ENCODE measurements at places on chromosomes 3 and 15.

DNA sequence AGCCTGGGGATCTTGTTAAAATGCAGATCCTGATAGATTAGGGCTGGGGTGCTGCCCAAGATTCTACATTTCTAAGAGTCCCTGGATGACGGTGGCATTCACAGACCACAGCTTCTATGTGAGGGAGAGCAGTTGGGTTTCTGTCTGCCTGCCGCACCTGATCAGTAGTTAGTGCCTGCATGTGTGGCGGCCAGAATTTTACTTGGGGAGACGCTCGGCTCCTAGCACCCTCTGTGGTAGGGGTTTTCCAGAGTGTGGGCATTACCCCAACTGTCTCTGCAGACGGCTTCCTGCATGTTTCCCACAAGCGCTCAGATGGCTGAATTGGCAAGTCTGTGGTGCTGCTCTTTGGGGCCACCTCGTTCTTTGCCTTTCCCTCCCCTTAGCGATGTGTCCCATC, 8.3 kb downstream of the GHRL start:
- no peak for DNase-seq

GRCh38 chr3:184320104-184320445, 5.7 kb downstream of the EIF4G1 start:
- DNase-seq, result peak; percentile 43

DNA sequence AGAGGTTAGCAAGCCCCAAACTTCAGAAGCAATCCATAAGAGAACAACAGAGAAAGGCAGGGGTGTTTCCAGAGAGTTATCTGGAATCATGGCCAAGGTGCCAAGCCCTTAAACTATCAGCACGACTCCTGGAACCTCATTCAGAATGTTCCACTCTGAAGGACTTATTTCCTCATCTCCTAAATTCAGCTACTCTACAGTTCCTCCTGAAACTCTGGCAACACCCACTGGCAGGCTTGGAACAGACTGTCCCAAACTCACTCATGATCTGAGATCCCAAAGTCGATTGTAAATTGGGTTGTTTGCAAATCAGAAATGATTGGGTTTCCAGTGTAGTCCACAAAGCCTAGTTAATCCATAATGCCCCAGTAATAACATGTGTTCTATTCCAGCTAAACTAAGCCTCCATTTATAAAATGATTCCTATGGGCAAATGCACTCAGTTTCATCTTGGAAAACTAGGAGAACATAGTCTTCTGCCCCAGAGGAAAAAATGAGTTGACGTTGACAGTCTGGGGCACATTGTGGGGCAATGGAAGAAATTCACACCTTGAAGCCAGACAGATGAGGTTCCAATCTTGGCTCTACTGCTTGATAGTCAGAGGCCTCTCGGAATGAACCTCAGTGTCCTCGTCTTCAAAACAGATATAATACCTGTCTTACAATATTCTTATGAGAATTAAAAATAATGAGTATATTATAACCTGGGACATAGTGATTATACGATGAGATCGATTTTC, 65.9 kb downstream of the SLCO2A1 start:
- DNase-seq, result no peak

GRCh38 chr3:46607603-46608028, 4.7 kb upstream of the FAM240A start:
- DNase-seq, result no peak

- DNase-seq, result no peak
These were observed 32.4 kb upstream of the RASGRF1 start for GRCh38 chr15:79122991-79123390.

DNA sequence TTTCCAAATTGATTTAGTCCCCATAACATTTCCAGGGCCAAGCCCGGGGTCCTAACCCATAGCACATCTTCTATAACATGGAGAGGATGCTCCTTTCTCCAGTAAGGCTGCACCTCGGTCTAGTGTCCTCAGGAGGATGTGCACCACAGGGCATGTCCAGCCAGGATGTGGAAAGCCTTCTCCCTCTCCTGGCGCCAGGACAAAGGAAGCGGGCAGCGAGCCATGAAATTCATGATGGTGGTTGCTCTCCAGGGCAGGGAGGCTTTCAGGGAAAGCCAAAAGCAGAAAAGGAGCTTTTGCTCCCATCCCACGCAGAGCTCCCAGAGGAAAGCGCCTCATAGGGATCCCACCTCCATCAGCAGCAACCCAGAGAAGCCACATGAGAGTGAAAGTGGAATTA, 220.0 kb downstream of the ADAMTSL3 start:
- DNase-seq, result no peak

DNA sequence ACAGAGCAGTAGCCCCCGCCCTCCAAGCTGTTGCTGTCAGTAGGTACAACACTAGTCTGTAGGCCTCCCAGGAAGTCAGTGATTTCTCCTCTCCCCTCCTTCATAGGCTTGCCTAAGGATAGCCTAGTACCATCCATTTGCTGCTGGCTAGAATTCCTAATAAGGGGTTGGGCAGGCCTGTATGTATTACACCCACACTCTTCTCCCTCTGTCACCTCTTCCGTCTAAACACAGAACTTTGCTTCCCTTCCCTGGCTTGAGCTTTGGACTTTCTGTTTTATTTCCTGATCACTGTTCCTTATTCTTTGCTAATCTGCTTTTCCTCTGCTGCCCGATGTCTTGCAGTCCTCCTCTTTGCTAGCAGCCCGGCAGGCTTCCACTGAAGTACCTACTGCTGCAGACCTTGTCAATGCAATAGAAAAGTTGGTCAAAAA, 93.4 kb upstream of the UMPS start:
- DNase-seq, result no peak

DNA sequence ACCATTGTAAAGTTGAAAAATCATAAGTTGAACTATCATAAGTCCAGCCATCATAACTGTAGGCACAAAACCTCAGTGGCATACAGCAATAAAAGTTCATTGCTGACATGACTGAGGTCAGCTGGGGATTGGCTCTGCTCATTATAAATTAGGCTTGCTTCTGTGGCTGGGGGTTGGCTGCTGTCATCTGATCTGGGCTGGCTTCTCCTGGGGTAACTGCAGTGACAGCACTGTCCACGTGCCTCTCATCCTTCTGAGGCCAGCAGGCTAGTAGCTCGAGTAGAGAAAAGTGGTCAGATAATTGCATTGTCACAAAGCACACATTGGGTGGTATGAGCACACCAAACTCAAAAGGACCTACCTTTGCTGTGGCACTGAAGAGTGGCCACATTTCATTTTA, 31.3 kb downstream of the CMTM7 start:
- DNase-seq, result no peak

GRCh38 chr15:77097248-77097721, 26.4 kb upstream of the TSPAN3 start:
- no peak for DNase-seq

DNA sequence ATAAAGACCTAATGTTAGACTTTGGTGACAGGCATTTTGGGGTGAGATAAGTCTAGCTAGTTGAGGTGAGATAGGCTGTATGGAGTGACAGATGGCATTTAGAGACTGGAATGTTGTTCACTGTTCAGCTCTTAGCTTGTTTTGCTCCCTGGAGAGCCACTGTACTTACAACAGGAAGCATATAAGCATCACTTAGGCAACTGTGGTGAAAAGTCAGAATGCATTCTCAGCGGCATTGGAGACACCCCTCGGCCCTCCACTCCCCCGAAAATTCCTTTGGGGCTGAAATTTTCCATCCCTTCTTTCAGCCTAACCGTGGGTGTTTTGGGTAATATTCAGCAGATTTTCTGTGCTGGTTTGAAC, 73.4 kb downstream of the SLCO3A1 start:
- DNase-seq, result no peak

GRCh38 chr3:195259154-195259474, 11.8 kb downstream of the XXYLT1 start:
- no peak for DNase-seq

- no peak for DNase-seq
These were observed 855.1 kb downstream of the ROBO1 start for GRCh38 chr3:78912687-78913086.

- no peak for DNase-seq
These were observed 95.7 kb downstream of the TNIK start for GRCh38 chr3:171364500-171364899.

- DNase-seq, result peak; percentile 42
These were observed 20.3 kb upstream of the CSPG4 start for GRCh38 chr15:75732809-75733451.

DNA sequence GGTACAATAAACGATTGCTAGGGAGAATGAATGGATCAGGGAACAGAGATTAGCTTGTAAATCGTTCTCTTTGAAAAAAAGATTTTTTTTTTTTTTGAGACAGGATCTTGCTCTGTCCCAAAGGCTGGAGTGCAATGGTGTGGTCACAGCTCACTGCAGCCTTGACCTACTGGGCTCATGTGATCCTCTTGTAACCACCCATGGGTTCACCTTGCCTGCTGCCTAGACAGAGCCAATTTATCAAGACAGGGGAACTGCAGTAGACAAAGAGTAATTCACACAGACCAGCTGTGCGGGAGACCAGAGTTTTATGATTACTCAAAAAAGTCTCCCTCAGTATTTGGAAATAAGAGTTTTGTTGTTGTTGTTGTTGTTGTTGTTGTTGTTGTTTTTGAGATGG, 39.6 kb downstream of the METTL6 start:
- DNase-seq, result no peak

- no peak for DNase-seq
These were observed 18.6 kb downstream of the RNU5B-1 start for GRCh38 chr15:65323071-65323511.

GRCh38 chr15:43519196-43519595, 1.8 kb downstream of the MAP1A start:
- no peak for DNase-seq

DNA sequence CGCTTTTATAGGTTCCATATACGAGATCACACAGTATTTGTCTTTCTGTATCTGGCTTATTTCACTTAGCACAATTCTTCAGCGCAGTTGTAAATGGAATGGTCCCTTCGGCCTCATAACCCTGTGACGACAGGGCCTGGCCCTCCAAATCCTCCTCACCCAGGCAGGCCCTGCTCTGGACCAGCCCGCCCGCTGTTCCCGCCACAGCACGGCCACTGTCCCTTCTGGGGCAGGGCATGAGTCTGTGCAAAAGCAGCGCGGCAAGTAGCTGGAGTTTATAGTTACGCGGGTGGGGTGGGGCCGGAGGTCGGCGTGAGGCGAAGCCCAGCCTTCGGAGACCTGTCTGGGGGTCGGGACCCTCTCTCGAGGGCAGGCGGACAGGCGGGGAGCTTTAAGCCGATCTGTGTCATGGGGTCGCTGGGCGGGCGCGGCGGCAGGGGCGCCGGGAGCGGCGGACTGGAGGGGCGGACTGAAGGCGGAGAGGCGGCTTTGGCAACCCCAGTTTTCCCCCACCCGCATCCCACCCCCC, 543 bp downstream of the ARPIN start:
- no peak for DNase-seq

- no peak for DNase-seq
These were observed 102.5 kb upstream of the SPRED1 start for GRCh38 chr15:38150148-38150547.

DNA sequence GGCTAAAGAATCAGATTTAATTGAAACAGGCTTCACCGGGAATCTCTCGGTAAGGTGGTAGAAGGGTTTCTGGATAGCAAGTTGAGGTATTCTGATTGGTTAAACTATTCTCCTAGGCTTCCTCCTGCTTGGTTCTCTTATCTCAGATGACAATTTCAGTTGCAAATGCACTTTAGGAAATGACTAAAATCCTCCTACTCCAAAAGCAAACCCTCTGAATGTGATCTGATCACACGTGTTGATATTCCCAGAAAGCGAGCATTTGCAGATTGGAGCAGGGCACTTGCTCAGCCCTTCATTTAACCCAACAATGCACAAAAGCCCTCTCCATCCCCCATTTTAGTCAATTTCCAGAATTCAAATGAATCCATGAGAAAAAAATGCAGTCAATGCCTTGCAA, 55.6 kb upstream of the ICE2 start:
- no peak for DNase-seq

GRCh38 chr3:40186508-40186907, 123.0 kb upstream of the EIF1B start:
- no peak for DNase-seq

DNA sequence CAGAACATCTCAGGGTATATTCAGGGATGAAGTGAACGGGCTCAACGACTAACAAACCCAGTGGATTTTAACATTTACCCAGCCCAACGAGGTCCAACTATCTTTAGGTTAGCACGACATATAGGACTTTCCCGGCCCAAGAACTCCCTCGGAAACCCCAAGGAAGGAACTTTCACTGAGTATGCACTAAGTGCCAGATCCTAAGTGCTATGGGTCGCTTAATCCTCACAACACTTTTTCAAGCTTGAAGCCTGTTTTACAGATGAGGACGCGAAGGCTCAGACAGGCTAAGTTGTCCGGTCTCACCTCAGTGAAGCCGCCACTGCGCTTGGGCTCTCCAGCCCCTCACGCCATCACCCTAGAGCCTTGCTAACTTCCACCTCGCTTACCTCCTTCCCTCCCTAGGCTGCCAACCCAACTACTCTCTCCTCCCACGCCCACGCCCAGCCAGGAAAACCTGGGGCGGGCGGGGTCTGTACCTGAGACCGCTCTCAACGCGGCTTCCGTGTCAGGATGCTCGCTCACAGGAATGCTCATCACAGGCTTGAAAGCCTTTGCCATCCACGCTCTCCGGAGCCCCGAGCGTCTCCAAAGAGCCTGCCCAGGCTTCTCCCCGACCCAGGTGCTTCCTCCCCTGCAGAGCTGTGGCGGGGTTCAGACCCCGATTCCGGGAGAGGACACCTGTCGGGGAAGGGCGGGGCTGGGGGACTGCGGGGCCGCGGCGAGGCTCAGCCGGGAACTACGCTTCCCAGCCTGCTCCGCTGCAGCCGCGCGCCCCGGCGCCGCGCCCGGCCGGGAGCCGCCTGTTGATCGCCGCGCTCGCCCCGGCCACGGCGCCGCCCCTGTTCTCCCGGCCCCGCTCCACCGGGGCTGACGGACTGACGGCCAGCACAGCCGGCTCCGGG, at the start of gene TMOD2:
Gene TMOD2 (plus strand): TSS at position 806 of the 905 bp plus-strand sequence. CDS start 14,845 bp downstream, outside the sequence.
- peak; percentile 40 for DNase-seq

DNA sequence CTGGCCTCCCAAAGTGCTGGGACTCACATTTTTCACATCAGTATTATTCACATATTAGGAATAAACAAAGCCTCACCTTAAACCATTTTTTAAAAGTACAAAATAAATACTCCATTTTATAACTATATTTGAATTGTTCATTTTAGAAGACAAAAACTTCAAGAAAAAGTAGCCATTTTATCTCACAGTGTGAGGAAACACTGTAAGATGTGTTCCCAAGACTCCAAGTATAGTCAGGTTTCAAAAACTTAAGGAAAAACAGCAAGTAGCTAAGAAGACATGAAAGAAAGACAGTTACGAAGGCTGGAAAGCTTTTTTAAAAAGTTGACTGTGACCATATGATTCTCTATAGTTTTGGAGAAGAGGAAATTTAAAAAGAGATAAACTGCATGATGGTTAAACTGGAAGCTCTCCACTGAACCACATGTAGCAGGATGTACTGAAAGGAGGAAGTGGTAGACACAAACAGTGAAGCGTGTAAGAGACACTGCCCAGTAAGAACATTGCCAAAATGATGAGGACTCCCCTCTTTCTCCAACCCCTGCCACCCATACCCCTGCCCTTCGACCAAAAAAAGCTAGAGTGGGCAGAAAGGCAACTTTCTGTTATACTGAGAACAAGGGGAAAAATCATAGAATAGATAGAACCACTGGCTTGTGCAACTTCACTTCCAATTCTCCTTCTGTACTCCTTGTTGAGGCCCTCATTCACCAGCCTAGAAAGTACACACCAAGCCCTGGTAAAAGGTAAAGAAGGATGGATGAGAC, 6.2 kb upstream of the TMF1 start:
- DNase-seq, result no peak
